Activated T-helper 1 cell treated with anti-CD3 and anti-CD28 coated beads, Interleukin-2, amount 50 U/mL, for 16 hours (primary cell): ENCODE measurements at places on chromosomes 5 and 9.

- no peak for DNase-seq
Measured at GRCh38 chr9:128204858-128205257, 1.7 kb downstream of the DNM1 start.

DNA sequence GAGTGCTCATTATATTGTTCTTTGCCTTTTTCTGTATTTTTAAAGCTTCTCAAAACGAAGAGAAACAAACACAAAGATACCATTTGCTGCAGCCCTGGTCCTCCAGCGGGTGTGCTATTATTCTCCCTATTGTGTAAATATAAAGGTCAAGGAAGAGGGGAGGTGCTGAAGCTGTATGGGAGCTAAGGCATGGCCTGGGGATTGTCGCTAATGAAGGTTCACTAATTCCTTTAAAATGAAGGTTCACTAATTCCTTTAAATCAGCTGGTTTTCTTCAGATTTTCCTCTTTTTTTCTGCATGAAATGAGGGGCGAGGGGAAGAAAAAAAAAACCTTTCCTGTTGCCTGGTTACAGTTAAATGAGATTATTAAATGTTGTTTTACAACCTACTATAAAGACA lies 74.5 kb upstream of the MAP1B start:
- DNase-seq = no peak

- no peak for DNase-seq
Measured at GRCh38 chr5:41851116-41851515, 19.1 kb downstream of the OXCT1 start.

DNA sequence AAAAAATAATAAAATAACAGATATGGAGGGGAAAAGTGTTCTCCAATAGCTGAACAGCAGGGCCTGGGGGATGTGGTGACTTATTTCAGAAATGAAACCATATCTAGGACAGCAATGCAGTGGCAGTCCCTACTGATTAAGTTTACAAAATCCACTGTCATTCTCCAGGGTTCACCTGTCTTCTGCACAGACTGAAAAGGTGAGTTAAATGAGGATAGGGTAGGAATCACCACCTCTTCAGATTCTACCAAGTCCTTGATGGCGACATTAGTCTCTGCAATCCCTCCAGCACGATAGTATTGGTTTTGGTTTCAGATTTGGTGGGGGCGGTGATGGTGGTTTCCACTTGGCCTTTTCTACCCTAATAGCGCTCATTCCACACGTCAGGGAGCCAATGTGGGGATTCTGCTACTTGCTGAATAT lies 32.3 kb upstream of the NPM1 start:
- peak; percentile 1 for DNase-seq

DNA sequence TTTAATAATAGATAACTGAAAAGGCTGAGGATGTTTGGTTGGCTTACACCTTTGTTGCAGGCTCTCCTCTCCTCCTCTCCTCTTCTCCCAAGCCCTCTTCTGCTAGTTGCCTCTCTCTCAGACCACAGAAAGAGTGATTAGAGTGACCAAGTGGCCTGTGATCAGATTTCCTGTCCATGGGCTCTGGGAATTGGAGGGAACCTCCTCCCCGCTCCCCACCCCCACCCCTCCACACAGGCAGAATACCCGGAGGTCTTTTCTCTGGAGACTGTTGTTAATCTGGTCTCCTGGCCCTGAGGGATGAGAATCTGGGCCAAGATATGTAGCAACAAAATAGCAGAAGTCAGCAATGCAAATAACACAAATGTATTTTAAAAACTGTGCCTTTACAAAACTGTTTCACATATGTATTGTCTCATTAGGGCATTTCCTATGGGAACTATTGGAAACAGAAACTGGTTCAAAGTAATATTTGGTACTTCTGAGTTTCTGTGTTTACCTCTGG lies 361.3 kb downstream of the NR2F1-AS1 start:
- DNase-seq = no peak
